Thoracic aorta (tissue), 2 donors: ENCODE measurements at places on chromosomes 2 and 18. TPM values are rescaled to one million over a fixed set of nuclear protein-coding genes. Genes with fewer than 3 reads are reported as not detected.

GRCh38 chr18:6718267-6718666 lies 11.2 kb upstream of the ARHGAP28 start:
- no peak for DNase-seq

DNA sequence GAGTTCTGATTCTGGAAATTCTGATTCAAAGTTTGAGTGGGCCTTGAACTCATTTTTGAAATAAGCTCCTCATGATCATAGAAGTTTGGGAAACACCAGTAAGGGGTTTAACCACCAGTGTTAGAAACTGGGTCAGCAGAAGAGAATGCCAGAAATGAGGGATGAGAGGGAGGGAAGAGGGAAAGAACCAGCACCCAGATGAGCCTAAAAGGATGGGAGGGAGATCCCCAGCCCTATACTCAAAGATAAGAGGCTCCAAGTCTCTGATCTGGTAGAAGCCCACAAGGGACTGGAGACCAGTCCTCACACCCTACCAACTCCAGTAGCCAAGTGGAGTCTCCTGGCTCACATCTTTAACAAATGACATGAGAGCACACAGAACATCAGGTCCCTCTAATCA lies 305.0 kb upstream of the NRP2 start:
- no peak for DNase-seq

Gene INO80D
- total RNA-seq, result 25.5 TPM

- DNase-seq, result no peak
Measured at GRCh38 chr2:235365743-235366142, 128.1 kb upstream of the AGAP1 start.

Gene IKZF2
- total RNA-seq, result 26.5 TPM

GRCh38 chr2:182298456-182298855 lies 128.4 kb downstream of the PDE1A start:
- DNase-seq, result no peak

DNA sequence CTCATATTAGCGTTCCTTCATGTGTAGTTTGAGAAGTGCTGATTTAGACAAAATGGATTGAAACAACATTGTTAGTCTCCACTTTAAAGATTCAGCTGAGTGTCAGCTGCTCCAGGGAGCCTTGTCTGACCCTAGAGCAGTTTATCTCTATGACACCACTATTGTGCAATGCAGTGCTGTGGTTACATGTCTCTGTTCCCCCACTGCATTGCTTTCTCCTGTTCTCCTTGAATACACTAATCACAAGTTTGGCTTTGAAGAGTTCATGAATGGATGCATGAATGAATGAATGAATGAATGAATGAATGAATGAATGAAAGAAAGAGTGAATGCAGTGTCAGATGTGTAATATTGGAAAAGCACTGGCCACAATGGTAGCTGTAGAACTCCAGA lies 38.3 kb downstream of the GCG start:
- no peak for DNase-seq

GRCh38 chr18:39299152-39299551 lies 1733.6 kb upstream of the CELF4 start:
- DNase-seq, result no peak

DNA sequence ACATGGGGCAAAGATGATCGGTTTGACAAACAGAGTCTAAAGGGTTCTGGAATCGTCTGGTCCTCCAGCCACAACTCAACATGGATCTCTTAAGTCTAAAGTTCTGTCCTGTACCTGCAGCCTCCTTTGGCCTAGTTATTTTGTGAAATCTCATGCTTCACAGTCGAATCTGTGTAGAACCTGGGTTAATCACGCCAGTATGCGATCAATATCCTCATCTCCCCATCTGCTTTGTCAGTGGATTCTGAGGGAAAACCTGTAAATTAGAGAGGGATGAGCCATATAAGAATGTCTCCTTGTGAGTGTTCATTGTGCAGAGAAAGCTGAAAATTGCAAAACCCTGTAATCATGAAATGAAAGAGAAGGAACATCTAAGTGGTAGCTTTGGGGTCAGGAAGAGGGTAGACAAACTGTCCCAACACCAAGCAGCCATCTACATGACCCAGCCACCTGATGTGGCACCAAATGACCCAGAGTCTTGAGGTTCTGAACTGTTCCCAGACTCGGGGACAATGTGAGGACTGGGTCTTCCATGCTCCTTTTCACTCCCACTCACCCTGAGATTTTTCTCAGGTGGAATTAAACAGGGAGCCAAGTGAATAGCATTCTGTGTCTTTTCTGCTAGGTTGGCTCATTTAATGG lies 175.6 kb downstream of the ALPK2 start:
- no peak for DNase-seq

DNA sequence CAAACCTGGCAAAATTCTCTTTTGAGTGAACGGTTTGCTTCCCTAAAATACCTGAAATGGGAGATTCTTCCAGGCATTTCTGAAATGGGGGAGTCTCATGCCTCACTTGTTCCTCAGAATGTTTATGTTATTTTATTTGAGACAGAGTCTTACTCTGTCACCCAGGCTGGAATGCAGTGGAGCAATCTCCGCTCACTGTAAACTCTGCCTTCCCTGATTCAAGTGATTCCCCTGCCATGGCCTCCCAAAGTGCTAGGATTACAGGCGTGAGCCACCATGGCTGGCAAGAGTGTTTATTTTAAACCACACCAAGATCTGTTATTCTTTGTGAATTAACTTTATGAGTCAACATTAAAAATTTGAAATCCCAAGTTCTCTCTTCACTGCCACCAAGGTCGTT lies 6.4 kb upstream of the FHL2 start:
- DNase-seq, result no peak

Gene LRRTM1
- total RNA-seq, result not detected

Gene DNAJC5G
- not detected for total RNA-seq

Gene RAB6C
- total RNA-seq, result not detected

Gene CMPK2
- 5.3 TPM for total RNA-seq

GRCh38 chr2:101435001-101435862 lies 39.7 kb downstream of the RFX8 start:
- DNase-seq, result no peak

- DNase-seq, result no peak
Measured at GRCh38 chr2:240209493-240209892, 69.0 kb upstream of the OTOS start.

DNA sequence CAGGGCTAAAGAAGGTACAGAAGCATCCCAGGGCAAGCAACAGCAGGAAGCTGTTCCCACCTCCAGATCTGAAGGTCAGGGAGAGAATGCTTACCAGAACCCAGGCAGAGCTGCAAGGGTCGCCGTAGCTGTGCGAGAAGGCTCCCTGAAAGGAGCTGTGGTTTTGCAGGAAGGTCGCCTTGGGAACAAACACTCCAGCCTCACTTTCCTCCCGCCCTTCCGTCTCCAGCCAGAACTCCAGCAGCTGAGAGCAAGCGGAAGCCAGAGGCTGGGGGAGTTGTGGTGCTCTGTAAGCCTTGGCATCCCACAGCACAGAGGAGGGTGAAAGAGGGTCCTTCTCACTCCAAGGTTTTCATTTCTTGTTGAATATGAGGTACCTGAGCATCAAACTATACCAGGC lies 18.3 kb upstream of the ICOS start:
- no peak for DNase-seq

Gene CYP26B1
- 20.8 TPM for total RNA-seq

DNA sequence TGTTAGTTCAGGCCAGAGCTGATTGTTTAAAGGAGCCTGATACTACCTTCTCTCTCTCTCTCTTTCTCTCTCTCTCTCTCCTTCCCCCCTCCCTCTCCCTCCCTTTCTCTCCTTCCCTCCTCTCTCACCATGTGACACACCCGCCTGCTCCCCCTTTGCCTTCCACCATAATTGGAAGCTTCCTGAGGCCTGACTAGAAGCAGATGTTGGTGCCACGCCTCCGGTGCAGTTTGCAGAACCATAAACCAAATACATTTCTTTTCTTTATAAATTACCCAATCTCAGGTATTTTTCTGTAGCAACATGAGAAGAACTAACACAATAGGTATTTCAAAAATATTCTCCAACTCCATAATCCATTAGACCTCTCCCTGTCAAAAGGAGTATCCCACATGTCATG lies 62.4 kb downstream of the ANKRD62 start:
- DNase-seq, result no peak

DNA sequence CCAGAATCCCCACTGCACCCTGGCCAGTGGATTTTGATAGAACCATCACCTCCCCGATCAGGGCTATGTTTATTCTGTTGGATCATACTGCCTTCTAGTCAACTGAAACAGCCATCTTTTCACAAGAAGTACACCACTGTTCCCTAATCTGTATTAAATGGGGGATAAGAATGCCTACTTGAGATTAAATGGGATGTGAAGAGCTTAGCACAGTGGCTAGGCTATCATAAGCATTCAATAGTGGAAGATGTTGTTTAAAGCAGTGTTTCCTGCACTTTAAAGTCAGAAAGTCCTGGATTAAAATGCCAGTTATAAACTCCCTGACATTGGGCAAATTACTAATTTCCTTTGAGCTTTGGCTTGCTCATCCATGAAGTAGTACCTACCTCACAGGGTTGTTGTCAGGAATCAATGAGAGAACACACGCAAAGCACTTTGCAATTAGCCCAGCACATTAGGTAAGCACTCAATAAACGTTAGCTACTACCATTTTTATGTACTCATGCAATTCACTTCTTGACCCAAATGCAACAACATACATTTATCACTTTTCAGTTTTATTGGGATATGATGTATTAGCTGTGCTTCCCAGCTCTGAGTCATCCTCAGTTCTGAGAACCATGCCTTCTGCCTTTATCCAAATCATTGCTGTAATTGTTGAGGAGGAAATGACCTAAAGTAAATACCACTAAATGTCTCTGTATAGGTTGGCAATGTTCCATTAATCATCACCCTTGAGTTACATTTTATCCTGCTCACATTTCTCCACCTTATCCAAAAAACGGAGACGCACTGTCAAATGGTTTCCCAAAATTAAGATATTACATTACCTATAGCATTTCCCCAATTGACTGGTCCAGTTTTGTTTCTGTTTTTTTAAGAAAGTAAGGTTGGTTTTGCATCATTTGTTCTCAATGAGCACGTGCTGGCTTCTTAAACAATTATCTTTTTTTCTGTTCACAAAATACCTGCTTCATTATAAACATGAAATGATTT lies 2.1 kb downstream of the TMEM247 start:
- DNase-seq, result no peak

DNA sequence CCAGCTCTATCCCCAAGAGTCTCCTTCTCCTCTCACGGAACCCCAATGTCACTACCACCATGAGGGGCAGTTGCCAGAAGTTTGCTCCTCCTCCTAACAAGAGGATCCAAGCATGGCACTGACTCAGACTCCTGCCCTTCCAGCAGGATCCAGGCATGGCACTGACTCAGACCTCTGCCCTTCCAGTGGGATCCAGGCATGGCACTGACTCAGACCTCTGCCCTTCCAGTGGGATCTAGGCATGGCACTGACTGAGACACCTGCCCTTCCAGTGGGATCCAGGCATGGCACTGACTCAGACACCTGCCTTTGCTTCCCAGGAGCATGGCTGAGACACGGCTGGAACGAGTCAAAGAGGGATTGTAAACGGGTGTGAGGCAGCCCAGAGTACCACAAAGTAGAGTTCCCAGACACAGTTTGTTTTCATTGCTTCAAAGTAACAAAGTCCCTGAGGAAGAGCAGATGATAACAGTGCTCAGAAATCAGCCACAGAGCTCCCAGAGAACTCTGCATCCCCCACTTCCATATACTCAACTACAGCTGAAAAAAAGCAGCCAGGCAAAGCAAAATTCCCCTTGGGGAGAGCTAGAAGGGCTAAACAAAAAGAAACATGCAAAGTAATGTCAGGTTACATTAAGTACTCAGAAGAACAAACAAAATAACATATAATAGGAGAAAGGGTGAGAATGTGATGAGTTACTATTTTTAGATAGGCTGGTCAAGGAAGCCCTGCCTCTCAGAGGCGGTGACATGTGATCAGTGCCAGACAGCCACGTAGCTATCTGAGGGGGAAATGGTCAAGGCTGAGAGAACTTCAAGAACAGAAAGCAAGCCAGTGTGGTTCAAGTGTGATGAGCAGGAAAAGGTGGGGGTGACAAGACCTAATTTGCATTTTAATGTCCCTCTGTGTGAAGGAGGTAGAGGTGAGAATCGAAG lies 3.0 kb downstream of the BUB1 start:
- DNase-seq, result no peak

- no peak for DNase-seq
Measured at GRCh38 chr18:79899609-79900445, 51.6 kb downstream of the SLC66A2 start.

Gene GAREM1
- 15.4 TPM for total RNA-seq

Gene CDH19
- 8.9 TPM for total RNA-seq

Gene RGPD8
- 30.3 TPM for total RNA-seq

- no peak for DNase-seq
Measured at GRCh38 chr2:219087848-219088247, 27.1 kb upstream of the IHH start.

Gene FTCDNL1
- 3.4 TPM for total RNA-seq

Gene TBC1D8
- total RNA-seq, result 62.0 TPM

DNA sequence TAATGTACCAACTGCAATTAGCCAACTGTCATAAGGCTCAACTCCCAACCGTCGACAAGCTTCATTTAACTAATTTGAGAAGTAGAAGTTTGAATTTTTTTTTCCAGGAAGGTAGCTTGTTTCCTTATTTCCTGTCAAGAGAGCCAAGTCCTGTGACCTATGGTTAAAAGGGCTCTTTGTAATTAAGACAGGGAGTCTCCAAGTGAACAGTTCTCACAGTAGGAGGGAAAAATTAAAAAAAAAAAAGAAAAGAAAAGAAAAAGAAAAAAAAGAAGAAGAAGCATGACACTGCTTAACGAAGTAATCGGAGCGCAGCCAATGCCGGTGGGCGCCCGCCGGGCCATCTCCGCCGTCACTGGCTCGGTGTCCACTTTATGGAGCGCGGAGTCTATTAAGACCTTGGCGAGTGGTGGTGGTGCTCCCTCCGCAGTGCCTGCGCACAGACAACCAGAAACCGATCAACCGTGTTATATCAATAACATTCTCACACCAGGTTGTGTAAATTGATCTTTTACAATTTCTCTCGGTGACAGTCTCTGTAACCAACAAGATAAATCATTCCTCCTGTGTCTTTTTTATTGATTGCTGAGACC lies 197.2 kb upstream of the POU3F3 start:
- no peak for DNase-seq

Gene COBLL1
- total RNA-seq, result 62.0 TPM

GRCh38 chr2:56648802-56649201 lies 465.0 kb downstream of the CCDC85A start:
- no peak for DNase-seq

GRCh38 chr2:38701542-38701941 lies 35.6 kb downstream of the GALM start:
- no peak for DNase-seq

Gene MAP3K19
- total RNA-seq, result not detected

- DNase-seq, result no peak
Measured at GRCh38 chr2:66113988-66114625, 320.8 kb upstream of the MEIS1 start.
